ENCODE measurements at places on chromosomes 12 and 14.
A peak's percentile ranks its signal among the peaks of the same experiment; 100 is the strongest.

DNA sequence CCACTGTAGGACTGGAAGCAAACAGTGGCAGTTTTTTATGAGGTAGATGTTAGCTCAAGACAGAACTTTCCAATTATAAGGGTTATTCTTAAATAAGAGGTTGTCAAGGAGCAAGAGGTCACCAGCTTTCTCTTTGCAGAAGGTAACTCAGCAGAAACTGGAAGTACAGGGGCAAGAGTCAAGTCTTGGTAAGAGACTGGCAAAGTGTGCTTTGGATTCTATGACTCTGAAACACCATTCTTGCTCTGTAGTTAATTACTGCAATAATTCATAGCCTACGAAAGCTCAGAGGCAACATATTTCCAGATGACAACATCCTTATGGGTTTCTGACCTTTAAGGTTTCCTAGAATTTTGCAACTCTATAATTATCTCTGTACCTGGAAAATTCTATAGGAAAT, 51.3 kb downstream of the RMST start:
- no peak for DNase-seq

GRCh38 chr12:49331380-49332222, 5.4 kb downstream of the C1QL4 start:
- DNase-seq, result no peak

DNA sequence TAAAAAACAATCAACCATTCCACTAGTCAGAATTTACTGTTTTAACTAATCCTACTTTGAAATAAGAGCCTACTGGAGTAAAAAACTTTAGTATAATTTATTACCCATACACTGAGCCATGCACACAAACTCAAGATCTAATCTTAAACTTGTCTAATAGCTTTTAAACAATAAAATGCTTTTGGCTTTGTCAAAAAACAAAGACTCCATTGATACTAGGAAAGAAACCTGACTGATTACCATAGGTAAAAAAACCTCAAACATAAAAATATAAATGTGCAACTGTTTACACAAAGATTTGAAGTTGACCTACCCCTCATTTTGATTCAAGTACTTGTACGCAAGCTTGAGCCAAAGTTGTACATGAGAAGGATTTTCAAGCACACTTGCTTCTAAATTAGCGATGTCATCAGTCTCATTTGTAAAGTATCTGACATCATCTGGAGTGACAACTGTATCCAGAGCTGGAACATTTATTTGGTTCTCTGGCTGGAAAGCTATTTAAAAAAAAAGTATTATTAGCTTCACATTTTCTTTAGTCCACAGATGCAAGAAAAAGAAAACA, 36.1 kb downstream of the ZFC3H1 start:
- DNase-seq, result no peak

DNA sequence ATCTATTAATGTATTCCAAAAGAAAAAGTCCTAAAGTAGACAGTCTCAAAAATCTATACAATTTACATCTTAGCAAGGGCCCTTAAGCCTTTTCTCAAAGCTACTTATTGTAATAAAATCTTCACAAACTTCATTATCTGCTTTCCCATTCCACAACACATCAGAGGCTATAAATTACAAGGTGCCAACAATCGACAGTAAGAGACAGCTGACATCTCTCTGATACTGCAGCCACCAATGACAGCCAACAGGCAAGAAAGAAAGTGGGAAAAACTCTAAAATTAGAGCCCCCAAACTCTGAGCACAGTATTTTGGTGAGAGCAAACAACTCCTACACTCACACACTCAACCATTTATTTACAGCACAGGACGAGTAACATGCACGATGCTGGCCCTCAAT, 2.2 kb downstream of the ANGEL1 start:
- no peak for DNase-seq

- no peak for DNase-seq
Observed at GRCh38 chr14:59337141-59337611, 128.0 kb downstream of the GPR135 start.

GRCh38 chr12:27008081-27008480, 6.1 kb downstream of the TM7SF3 start:
- DNase-seq, result no peak

GRCh38 chr12:66409195-66409871, 107.0 kb downstream of the HELB start:
- DNase-seq, result peak; percentile 62

GRCh38 chr12:104249017-104249416, 33.4 kb downstream of the TXNRD1 start:
- DNase-seq, result no peak

DNA sequence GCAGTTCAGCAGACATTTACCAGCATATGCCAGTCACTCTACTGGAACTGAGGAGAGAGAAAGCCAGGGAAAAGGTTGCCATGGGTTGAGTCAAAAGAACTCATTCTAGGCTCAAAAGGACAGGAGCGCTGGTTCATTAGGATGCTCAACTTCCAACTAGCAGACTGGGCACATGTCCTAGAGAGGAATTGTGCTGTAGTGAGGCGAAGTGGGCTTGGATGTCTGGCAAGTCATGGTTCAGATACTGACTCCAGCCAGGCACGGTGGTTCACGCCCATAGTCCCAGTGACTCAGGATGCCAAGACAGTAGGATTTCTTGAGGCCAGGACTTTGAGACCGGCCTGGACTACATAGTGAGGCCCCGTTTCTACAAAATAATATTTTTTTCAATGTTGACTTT, 281.5 kb downstream of the CACNA1C start:
- no peak for DNase-seq

DNA sequence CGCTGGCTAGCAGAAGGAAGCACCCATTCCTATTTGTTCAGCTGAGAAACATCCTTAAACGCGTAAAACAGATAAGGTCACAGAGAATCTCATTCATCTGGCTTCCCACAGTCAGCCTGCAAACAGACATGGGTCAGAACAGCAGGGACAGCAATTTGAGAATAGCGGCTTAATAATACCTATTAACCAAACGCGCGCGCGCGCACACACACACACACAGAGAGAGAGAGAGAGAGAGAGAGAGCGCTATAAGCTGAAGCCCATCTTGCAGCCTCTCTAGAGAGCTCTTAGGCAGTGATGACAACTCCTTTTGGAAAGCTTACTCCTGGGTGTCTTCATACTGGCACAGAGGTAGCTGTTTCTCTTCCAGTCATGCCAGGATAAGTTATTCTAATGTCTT, 26.4 kb downstream of the TMEM132D start:
- no peak for DNase-seq

DNA sequence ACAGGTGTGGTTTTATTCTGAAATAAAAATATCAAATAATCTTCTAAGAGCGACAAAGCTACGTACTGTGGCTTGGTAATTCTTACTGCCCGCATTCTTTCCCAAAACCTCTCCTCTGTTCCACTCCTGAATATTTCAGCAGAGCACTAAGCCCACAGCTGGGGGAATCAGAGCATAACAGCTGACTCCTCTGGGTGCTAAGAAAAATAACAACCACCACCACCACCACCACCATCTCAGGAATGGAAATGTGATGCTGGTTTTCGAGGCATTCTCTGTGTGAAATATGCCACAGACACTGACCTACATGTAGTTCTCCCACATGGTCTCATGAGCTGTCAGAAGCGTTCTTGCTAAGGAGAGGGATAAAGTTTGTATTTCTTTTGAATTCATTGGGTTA, 183.7 kb downstream of the BMP4 start:
- no peak for DNase-seq

DNA sequence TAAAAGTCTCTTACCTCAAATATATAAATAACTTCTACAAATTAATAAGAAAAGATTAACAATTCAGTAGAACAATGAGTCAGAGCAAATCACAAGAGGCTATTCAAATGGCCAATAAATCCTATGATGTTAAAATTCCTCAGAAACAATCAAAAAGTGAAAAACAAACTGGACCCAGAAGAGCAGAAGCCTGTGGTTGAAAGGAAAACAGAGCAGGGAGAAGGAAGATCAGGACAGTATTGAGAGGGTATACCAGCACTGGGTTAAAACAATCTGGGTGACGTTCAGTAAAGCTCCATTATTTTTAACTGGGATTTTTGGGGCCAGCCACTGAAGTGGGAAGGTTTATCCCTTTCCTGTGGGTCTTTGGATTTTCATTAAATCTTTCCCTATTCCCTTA, 39.7 kb upstream of the PCED1B start:
- no peak for DNase-seq

GRCh38 chr14:61718039-61718438, 22.7 kb downstream of the HIF1A start:
- DNase-seq, result no peak

- DNase-seq, result no peak
Observed at GRCh38 chr12:94092516-94093241, 55.7 kb upstream of the PLXNC1 start.

DNA sequence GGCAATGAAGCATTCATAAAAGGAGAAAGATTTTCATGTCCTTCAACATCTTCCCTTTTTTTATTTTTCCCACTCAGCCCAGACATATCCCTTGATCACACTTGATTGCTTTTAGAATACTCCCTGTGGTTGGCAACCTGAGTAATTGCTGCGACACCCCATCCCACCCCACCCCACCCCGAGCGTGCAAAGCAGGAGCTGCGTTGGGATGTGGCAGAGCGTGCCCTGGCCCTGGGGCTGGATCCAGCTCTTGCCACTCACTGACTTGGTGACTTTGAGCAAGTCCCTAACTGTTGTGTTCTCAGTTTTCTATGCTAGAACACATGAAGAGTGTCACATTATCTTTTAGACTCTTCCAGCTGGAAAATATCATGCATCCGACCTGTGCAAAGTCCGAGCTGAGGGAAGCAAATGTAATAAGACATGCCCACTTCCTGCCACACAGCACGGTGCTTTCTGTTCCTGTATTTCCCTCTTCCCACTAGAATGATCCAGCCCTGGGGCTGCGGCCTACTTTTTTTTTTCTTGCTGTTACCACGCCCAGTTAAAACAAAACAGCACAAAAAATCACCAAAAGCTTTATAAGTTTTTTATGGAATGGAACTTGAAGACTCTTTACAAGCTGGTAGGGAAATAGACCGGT, 4.0 kb downstream of the ASCL4 start:
- DNase-seq, result no peak

GRCh38 chr14:55600784-55601561, 21.0 kb downstream of the KTN1 start:
- no peak for DNase-seq

DNA sequence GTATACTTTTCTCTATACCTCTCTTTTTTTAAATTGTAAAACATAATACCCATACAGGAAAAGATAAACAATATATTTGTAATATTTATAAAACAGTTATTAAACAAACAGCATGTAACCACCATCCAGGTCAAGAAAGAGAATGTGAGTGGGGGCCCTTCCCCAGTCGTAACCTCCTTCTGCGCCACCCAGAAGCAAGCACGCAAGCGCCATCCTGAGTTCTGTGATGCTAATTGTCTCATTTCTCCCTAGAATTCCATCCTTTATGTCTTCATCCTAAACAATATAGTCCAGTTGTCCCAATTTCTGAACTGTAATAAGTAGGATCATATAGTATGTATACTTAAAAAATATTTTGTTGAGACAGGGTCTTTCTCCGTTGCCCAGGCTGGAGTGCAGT, 129.5 kb downstream of the EXOC5 start:
- DNase-seq, result no peak

DNA sequence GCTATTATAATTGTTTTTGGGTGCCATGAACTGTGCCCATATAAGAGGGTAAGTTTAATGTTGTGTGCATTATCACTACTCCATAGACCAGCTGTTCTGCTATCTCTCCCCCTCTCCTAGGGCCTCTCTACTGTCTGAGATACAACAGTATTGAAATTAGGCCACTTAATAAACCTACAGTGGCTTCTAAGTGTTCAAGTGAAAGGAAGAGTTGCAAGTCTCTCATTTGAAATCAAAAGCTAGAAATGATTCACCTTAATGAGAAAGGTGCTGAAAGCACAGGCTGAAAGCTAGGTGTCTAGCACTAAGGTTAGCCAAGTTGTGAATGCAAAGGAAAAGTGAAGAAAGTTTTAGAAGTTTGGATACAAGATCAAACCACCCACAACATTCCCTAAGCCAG, 168.0 kb downstream of the SLC16A7 start:
- no peak for DNase-seq

DNA sequence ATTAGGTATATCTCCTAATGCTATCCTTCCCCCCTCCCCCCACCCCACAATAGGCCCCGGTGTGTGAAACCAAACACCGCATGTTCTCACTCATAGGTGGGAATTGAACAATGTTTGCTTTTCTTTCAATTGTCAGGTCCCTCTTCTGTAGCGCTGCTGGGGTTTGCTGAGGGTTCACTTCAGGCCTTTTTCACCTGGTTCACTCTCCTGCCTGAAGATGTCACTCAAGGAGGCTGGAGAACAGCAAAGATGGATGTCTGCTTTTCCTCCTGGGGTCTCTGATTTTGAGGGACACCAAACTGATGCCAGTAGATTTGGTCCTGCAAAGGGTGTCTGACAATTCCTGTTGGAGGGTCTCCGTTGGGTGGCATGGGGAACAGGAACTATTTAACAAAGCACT, 35.8 kb downstream of the KLRK1 start:
- DNase-seq, result no peak

- no peak for DNase-seq
Observed at GRCh38 chr12:78191611-78192010, 360.9 kb downstream of the NAV3 start.

DNA sequence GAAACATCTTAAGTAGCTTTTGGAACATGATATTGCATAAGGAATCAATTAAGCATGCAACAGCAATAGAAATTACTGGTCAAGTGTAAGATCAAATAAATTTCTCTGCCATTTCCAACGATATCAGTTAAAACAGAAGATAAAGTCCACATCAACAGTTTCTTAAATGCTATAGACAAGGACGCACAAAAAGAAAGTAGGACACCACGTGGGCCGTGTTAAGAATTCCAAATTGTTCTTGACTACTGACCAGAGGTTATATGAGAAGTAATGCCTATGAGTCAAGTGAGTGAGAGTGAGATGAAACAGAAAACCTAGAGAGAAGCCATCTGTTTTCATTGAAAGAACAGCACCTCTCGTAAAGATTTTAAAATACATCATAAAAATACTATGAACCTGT, 318.2 kb downstream of the TMEM117 start:
- DNase-seq, result no peak

All from CD4-positive, alpha-beta T cell treated with Interleukin-21 for 1 hour (primary cell).